Stimulated activated CD8-positive, alpha-beta memory T cell treated with anti-CD3 and anti-CD28 coated beads, Interleukin-7, amount 100 ng/mL, for 4 hours (primary cell): ENCODE measurements at places on chromosomes 2 and 18.

DNA sequence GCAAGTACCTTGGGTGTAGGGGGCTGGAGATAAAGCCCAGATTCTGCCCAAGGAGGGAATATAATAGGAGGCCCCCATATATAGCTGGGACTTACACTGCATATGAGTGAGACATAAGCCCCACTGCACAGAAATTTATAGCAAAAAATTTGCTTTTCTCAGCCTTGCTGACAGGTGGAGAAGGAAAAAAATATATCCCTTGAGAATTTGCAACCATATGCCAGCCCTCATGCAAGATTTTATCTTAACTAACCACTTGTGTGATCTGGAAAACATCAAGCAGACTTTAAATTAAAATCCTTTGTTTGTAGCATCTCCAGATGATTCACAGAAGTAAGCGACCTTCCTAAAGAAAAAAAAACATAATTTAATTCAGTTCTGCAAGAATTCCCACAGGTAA is 288.2 kb downstream of the BCL2 start:
- DNase-seq, result no peak

GRCh38 chr2:134108113-134108512 is 145.8 kb upstream of the MGAT5 start:
- no peak for DNase-seq

GRCh38 chr2:86764661-86765309 is 25.9 kb downstream of the CD8A start:
- DNase-seq, result no peak

- no peak for DNase-seq
Observed at GRCh38 chr18:48956356-48956755, 5.6 kb upstream of the SMAD7 start.

DNA sequence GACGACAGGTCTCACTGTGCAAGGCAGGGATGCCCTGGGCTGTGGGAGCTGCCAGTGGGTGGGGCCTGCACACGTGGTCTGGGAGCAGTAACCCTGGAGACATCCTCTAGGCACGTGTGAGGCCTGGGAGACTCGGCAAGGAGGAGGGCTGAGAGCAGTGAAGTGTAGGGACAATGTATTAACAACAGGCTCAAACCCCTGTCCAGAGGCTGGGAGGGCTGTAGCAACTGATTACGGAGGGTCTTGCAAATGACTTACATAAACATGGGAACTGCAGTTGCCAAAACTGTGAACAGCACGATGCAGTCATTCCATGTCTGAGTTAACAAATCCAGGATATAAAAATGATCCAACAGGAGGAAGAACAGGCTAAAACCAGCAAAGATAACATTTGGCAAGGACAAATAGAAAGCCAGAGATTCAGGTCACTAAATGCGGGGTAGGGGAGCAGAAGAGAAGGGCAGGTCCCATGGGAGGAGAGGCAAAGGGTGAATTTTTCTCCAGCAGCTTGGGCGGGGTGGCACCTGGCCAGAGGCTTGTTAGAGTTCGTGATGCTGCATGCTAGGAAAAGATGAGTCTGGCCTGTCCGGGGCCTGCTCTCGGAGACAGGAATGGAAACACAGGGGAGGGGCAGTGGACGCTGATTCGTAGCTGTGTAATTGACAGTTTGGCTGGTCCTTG is 44.9 kb downstream of the CYP27C1 start:
- no peak for DNase-seq

DNA sequence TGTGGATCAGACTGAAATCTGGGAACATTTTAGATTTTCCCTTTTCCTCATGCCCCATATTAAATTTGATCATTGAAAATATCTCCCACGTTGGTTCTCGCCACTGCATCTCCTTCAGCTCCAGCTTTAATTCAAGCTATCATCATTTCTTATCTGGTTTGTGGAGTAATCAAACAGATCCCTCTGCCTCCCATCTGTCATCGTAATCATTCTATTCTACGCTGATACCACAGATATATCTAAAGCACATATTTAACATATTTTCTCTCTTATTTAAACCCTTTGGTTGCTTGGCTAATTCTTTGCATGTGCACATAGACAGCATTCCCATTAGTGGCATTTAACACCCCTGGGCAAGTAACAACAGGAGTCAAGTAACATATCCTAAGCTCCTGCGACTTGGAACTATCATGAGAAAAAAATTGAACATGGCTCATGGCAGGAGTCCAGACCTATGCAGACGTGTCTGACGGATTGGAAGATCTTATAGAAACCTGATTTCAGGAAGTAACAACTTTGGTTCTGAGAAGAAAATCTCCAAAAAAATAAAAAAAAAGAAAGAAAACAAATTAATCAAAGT is 158.8 kb upstream of the KYNU start:
- DNase-seq, result no peak

- DNase-seq, result no peak
Observed at GRCh38 chr2:73640511-73640911, 1.7 kb downstream of the NAT8 start.

DNA sequence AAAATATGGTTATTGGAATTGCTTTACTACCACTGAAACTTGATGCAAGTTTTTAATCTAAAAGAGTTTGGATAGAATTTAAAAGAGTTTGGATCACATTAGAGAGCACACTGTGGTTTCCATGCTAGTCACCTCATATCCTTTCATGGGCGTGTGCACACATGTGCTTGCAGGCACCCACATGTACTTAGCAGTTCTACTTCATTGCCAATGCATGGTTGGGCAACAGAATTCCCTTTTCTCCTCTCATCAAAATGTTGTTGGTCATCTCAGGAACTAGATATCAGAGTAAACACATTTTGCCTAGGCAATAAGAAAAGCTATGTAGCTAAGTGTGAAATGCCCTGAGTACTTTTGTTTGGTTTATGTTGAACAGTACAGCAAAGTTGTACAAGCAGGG is 254.1 kb upstream of the RASGRP3 start:
- no peak for DNase-seq

GRCh38 chr2:102336502-102336945 is 19.1 kb upstream of the IL18R1 start:
- no peak for DNase-seq

DNA sequence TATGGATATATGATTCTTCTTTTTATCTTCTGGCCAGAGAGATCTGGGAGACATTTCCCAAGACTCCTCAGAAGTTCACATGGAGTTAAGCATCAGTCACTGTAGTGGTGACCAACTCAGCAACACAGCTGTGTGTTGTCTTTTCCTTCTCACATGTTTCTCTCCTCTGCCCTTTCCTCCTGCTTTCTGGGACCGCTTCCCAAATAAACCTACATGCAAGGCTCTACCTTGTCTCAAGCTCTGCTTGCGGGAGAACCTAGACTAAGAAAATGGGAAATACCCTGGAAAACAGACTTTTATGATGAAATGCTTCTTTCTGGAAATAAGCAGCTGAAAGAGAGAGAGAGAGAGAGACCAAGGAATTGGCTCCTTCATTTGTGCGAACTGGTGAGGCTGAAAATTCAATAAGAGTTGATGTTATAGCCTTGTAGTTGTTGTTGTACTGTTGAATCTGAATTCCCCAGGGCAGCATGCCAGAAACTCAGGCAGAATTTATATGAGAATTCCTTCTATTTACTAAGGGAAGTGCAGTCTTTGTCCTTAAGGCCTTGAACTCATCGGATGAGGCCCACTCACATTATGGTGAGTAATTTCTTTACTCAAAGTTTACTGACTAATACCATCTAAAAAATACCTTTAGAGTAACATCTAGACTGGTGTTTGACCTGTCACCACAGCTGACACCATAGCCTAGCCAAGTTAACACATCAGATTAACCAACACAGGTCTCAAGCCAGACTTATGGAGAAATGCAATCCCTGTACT is 22.7 kb upstream of the DSC1 start:
- no peak for DNase-seq

- no peak for DNase-seq
Observed at GRCh38 chr18:50190236-50190635, 4.7 kb downstream of the MYO5B start.

DNA sequence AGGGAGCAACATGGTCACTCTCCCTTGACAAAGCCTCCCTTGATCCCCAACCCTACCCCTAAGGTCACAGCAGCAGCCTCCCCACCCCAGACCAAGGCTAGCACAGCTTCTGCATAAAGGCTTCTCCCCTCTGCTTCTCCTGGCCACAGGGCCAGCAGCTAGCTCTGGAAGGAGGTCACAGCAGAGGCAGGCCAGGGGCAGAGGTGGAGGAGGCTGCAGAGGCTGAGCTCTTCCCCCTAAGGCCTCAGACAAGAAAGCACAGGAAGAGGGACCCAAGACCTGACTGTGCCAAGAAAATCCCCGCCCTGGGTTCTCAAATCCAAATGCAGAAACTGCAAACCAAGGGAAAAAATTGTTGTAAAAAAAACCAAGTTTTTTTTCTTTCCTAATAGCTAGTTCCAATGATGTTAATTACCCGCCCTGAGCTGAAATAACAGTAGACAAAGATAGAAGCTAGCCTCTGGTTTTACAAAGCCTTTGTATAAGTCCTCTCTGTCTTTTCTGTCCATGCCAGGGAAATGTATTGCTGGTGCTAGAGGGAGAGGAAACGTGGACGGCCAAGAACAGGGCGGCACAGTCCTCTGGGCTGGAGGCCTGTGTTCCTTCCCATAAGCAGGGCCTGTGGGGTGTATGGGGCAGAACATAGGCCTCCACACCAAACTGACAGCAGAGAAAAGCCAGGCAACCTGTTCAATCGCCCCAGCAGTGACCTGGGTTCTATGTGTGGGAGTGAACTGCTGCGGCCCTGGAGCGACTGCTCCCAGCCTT is 79.5 kb downstream of the POLR1A start:
- no peak for DNase-seq

DNA sequence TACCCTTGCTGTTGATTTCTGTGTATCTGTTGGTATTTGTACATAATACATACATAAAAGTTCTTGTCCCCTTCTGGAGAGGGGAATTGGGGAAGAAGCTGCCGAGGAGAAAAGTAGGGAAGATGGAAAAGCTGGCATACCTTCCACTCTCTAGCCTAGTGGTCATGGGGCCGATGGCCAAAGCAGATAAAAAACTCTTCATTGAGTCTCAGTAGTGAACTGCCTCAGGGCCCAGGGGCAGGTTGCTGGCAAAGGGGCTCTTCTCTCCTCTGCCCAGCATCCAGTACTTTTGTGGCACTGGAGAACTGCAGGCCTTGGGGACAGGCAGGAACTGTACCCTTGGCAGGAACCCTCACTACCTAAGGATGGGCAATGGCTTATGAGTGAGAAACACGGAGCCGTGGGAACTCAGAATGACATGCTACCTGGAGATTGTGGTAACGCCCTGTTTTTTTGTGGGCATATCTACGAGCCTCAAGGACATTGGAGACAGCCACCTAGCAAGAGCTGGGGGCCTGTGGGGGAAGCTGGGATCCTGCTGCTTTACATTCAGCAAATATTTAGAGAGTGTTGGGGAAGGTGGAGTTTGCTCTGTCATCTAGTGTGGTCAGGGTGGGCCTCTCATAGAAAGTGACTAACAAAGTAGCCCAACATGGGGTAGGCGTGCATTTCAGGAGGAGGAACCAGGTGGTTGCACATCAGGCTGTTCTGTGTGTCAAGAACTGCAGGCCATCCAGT is 22.6 kb upstream of the ITGB6 start:
- DNase-seq, result no peak

- DNase-seq, result no peak
Observed at GRCh38 chr18:47063096-47063495, 27.7 kb upstream of the ELOA2 start.

DNA sequence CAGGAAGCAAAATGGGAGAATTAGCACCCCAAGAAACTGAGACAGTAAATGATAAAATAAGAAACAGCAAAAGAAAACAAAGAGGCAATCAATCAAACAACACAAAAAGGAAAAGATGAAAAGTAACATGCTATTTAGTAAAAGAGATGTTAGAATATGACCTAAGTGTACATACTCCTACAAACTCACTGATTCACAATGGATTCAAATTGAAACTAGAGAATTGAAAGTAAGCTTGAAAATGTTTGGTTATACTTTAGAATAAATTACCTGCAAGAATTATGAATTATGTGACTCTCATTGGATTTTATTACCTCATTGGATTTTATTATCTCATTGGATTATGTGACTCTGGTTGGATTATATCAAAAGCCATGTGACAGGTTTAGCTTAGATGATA is 22.8 kb upstream of the CCNYL1 start:
- no peak for DNase-seq

DNA sequence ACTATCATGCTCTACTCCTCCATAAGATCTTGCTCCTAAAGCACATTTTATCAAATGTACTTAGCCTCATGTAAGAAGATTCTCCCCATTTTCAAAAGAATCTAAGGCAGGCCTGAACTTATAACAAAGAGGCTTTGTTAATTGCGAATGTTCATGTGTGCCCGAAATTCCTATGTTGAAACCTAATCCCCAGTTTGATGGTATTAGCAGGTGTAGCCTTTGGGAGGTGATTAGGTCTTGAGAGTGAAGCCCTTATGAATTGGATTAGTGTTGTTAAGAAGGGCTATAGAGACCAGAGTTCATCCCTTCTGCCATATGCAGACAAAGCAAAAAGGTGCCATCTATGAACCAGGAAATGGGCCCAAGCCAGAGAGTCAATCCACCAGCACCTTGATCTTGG is 234.5 kb downstream of the PAX3 start:
- DNase-seq, result no peak

GRCh38 chr2:117760916-117761315 is 53.6 kb upstream of the DDX18 start:
- no peak for DNase-seq

DNA sequence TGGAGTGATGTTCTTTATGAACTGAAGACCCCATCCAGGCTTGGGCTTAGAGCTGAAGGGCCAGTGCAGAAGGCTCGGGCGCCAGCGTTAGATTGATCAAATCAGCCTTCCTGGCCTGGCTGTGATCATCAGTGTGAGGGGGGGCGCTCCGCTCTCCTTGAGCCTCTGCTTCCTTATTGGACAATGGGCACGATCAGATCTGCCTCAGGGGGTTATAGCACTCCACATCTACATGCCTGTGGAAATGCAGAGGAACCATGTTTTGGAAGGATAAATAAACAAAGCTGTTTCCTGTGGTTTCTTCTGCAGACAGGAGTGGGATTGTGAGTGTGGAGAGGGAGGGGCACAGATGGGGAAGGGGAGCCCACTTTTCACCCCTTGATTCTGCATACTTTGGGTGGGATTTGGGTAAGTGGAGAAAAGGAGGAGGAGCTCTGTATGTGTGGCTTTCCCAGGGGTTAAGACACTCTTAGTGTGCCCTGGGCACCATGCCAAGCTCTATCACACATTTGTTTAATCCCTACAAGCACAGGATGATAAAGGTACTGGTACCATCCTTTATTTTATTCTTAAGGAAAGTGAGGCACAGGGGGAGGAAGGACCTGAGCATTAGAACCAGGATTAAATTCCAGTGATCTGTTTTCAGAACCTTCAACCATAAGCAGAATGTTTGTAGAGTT is 150.5 kb downstream of the EN1 start:
- no peak for DNase-seq

GRCh38 chr2:154700136-154700535 is 1.6 kb downstream of the KCNJ3 start:
- no peak for DNase-seq
